ENCODE measurements at places on chromosomes 12 and 14.

GRCh38 chr12:50220363-50220995, 53.3 kb upstream of the CERS5 start:
- peak; percentile 25 for DNase-seq

DNA sequence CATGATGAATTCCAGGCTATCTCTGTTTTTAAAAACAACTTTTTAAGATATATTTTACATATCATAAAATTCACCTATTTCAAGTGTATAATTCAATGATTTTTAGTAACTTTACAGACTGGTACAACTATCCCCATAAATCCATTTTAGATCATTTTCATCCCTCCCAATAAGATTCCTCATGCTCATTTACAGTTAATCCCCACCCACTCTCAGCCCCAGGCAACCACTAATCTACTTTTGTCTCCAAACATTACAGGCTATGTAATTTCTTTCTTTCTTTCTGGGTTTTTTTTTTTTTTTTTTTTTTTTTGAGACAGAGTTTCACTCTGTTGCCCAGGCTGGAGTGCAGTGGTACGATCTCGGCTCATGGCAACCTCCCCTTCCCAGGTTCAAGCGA, 81.3 kb downstream of the DNAI7 start:
- no peak for DNase-seq

GRCh38 chr12:124453419-124454351, 113.7 kb downstream of the NCOR2 start:
- DNase-seq, result peak; percentile 85

DNA sequence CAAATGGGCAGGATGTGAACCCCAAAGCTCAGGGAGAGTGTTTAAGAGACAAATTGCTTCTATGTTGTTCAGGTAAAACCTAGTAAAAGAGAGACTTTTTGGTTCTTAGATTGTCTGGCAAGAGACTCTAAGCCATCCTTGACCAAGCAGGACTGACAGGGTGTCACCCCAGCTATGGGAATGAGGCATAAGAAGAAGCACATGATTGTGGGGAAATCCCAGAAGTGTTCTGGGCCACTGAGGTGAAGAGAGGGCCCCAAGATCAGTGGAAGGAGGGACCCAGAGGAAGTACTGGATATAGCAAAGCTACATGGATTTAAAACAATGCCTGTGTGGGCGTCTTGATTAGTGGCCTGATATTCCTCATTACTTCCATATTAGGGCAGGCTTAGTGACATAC, 99.0 kb downstream of the SAMD4A start:
- no peak for DNase-seq

- DNase-seq, result no peak
Measured at GRCh38 chr14:102250636-102251035, 54.3 kb downstream of the MOK start.

DNA sequence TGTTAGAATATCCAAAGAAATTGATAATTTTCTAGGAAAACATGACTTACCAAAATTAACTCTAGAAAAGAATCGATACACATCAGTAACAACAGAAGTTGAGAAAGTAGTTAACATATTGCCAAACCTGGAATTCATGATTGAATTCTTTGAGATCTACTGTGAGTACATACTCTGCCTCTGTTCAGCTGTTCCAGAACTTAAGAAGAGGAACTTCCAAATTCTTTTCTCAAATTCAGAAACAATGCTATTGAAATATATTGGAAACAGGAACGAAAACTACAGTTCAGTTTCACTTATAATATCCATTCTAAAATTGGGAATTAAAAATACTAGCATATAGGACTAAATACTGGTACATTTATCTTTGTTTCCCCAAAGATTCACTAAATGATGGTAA, 57.9 kb downstream of the MARK3 start:
- no peak for DNase-seq

DNA sequence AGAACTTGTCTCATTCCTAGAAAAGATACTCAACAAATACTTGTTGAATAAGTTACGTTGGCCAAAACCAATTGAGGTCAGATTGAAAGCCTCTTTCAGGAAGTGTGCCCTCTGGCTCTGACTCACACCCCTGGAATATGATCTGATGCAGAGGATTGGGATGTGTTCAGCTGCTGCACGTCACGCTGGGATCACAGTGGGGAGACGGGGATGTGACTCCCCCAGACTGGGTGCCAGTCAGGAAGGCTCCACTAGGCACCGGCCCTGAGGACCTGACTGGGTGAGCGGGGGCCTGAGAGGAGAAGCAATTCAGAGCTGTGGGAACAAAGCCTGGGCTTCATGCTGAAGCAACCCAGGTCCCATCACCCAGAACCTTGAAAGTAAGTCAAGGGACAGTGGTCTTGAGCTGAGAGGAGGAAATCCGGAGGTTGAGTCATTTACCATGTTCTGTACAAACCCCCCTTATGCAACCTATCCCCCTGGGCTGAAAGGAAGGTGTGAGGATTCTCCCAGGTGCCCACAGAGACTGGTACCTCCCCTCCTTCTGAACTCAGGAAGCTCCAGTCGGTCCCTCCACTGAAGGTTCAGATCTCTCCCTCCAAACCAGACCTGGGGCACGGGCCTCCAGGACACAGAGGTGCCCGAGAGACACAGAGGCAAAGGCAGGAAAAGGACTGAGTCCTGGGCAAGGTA, 3.9 kb downstream of the CEBPE start:
- DNase-seq, result no peak

DNA sequence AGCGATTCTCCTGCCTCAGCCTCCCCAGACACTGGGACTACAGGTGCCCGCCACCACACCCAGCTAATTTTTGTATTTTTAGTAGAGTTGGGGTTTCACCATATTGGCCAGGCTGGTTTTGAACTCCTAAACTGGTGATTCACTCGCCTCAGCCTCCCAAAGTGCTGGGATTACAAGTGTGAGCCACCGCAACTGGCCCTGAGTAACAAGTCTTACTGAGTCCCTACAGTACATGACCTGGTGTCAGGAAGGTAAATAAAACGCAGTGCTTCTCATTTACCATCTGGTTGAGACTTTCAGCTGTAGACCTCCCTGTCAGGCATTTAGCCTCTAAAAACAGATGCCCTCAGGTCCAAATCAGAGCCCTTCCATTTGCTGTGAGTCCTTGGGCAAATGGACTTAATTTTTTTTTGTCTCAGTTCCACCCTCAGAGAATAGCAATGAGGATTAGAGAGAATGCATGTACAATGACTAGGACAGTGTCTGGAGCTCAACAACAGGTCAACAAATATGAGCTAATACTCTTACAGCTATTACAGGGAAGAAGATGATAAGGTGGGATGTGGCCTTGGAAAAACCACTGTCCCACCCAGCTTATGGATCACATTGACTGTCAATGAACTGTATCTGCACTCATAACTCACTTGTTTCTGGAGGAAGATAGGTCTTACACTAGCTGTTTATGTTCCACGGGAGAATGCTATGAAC, 70.5 kb downstream of the PHLDA1 start:
- no peak for DNase-seq

- DNase-seq, result no peak
Measured at GRCh38 chr12:72030277-72030676, 91.6 kb downstream of the TPH2 start.

DNA sequence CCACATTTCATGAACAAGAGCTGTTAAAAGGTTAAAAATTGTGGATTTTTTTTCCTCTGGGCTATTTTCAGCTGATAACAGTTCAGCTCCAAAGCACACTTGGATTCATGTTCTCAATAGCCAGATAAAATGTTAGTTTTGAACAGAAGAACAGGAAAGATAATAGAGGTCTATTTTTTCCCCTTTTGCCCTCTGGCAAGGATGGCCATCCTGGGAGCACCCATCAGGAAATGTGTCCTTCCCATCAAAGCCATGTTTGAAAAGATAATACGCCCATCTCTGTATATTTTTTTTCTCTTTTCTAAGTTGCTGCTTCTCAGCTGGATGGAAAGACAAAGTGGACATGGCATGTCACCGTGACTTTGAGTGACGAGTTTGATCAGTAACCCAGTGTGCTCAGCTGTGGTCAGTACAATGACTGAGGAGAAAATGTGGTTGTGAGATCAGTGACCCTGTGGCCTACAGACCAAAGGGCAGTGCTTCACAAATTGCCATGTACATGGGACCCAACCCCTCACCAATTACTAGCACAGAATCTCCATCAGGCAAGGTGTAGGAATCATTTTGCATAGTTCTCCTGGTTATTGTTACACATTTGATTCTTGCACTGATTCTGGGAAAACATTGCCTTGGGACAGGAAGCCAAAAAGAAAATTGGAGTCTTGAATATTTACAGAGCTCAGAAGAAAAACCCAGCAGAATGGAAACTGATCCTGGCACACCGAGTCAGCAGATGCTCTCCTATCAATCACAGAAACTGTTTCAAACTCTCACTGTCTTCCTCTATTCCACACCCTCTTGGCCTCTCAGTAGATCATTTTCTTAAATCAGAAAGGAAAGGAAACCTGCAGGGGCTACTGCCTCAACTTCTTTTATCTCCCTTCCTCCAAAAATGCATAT, 64.3 kb downstream of the ANO6 start:
- DNase-seq, result no peak

- DNase-seq, result no peak
Measured at GRCh38 chr12:3030821-3031429, 46.3 kb upstream of the TSPAN9 start.
